ENCODE measurements at places on chromosomes 5 and 9. TPM values are rescaled to one million over a fixed set of nuclear protein-coding genes. Genes with fewer than 3 reads are reported as not detected.

PDCD1LG2 gene
- 4.3 TPM for polyA plus RNA-seq

ORM2 gene
- 70.2 TPM for polyA plus RNA-seq

FAM151B gene
- 1.3 TPM for polyA plus RNA-seq

ITGA2 gene
- polyA plus RNA-seq = 16.1 TPM

PITX1 gene
- 1.3 TPM for polyA plus RNA-seq

TMEM174 gene
- not detected for polyA plus RNA-seq

MCC gene
- 4.0 TPM for polyA plus RNA-seq

ANKRD18A gene
- polyA plus RNA-seq = 4.4 TPM

POU5F2 gene
- 0.14 TPM for polyA plus RNA-seq

DMXL1 gene
- polyA plus RNA-seq = 17.6 TPM

CAMK4 gene
- 0.18 TPM for polyA plus RNA-seq

IL17B gene
- 0.44 TPM for polyA plus RNA-seq

IGIP gene
- polyA plus RNA-seq = 5.4 TPM

G3BP1 gene
- 19.1 TPM for polyA plus RNA-seq

ARL14EPL gene
- polyA plus RNA-seq = 0.10 TPM

OLFM1 gene
- polyA plus RNA-seq = 7.6 TPM

CFAP157 gene
- polyA plus RNA-seq = 17.3 TPM

SPATA31D4 gene
- polyA plus RNA-seq = not detected

MYMK gene
- not detected for polyA plus RNA-seq

ENTREP1 gene
- 15.7 TPM for polyA plus RNA-seq

TRIP13 gene
- 3.1 TPM for polyA plus RNA-seq

PPP3R2 gene
- polyA plus RNA-seq = not detected

MPDZ gene
- 9.5 TPM for polyA plus RNA-seq

EXOSC3 gene
- 23.3 TPM for polyA plus RNA-seq

SCGB3A2 gene
- 914 TPM for polyA plus RNA-seq

EPB41L4A gene
- polyA plus RNA-seq = 4.6 TPM

GRXCR2 gene
- not detected for polyA plus RNA-seq

SLC6A3 gene
- polyA plus RNA-seq = 1.1 TPM

RANBP17 gene
- 5.3 TPM for polyA plus RNA-seq

ERP44 gene
- polyA plus RNA-seq = 26.7 TPM

CNTLN gene
- 2.1 TPM for polyA plus RNA-seq

CNTFR gene
- 0.42 TPM for polyA plus RNA-seq

TOR4A gene
- 9.6 TPM for polyA plus RNA-seq

Measured in lung (tissue), 17 donors.